Fibroblast of villous mesenchyme (primary cell): ENCODE measurements at places on chromosomes 2 and 18.

- no peak for DNase-seq
Measured at GRCh38 chr18:36658611-36659010, 170.2 kb downstream of the TPGS2 start.

DNA sequence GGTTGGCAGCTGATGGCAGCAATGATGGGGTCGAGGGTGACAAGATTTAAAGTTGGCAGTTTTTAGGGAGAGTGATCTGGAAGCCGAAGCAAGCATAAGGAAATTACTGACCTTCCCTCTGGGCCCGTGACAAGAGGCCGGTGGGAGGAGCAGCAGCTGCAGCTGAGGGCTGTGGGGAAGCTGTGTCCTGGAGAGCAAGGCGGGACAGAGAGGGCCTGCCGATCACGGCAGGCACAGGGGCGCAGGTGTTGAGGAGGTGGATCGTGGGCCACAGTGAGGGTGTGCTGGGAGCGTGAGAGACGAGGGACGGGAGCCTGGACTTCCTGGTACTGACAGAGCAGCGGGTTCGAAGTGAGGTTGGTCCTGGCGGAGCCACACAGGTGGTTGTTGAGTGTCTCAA lies 31.0 kb downstream of the TRAF3IP1 start:
- no peak for DNase-seq

DNA sequence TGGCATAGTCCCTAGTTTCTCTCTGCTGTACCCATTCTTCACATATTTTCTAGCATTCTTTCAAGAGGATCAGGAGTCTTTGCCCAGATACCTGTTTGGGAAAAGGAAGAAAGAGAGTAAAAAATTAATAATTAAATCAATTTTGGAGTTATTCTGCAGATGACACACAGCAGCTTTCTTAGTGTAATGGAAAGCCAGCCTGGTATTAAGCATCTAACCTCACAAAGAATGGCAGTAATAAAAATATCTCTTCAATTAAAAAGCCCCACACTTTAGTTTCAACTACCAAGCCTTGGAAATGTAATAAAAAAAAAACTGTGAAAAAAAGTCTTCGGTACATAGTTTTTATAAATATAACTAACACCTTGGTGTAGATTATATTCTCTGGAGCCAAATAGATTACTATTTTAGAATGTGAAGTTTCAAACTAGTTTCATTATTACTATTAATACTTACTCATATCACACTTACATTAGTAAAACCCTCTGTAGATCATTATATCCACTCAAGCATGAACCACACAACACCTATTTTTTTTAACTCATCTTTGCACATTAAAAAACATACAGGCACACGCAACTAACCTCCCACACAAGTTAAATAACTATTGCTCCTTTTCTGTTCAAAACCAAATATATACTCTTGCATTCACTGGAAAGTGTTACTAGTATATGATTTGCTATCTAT lies 90.9 kb downstream of the GPD2 start:
- DNase-seq: no peak

DNA sequence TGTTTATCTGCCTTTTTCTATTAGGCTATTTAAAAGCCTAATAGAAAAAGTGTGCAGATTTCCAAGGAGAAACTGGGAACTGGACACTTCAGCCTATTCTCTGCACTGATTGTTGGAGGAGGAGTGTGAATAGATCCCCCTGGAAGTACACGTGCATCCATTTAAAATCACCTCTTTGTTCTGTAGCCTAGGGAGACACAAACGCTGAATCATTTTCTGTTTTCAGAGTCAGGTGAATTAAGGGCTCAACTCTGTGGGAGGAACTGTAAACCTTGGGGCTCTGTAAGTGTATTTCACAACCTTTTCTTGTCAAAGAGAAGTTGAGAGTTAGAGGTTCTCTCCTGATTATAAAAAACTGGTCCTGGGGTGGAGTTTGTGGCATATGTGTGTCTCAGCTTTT lies 159.7 kb downstream of the SPAG16 start:
- no peak for DNase-seq

GRCh38 chr18:78113136-78113939 lies 863.7 kb downstream of the GALR1 start:
- no peak for DNase-seq

- peak; percentile 3 for DNase-seq
Measured at GRCh38 chr18:44119607-44120006, 561.1 kb upstream of the SETBP1 start.

- peak; percentile 38 for DNase-seq
Measured at GRCh38 chr2:225270861-225271260, 128.6 kb upstream of the NYAP2 start.

DNA sequence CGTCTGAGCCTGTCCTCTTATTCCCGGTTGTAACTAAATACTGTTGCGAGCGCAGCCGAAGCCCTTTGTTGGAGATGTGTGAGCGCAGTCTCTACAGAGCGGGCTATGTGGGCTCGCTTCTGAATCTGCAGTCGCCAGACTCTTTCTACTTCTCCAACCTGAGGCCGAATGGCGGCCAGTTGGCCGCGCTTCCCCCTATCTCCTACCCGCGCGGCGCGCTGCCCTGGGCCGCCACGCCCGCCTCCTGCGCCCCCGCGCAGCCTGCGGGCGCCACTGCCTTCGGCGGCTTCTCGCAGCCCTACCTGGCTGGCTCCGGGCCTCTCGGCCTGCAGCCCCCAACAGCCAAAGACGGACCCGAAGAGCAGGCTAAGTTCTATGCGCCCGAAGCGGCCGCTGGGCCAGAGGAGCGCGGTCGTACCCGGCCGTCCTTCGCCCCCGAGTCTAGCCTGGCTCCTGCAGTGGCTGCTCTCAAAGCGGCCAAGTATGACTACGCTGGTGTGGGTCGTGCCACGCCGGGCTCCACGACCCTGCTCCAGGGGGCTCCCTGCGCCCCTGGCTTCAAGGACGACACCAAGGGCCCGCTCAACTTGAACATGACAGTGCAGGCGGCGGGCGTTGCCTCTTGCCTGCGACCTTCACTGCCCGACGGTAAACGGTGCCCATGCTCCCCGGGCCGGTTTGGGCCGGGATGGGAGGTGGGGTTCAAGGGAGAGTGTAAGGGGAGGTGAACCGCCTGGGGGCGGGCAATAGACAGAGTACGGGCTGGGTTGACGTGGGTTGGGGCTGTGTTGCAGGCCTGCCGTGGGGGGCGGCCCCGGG lies at the start of gene HOXD12:
HOXD12 (plus strand) TSS at position 68 of the 819 bp plus-strand sequence; CDS start at position 75, 7 bp downstream.
- no peak for DNase-seq

DNA sequence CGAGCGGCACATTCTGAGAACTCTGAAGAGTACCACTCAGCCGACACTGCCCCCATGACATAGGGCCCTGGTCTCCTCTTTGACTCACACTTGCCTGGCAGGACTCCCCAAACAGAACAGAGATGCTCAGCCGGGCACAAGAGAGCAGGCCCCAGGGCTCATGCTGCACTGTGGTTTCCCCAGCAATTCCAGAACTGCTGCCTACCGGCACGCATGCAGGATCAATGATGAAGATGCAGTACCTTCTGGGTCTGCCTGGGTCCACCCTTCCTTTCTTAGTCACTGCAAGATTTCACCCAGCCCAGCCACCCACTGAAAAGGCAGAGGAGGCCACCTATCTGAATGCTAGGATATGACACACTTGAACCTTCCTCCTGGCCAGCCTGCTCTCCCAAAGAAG lies 49.4 kb downstream of the BCL11A start:
- DNase-seq: no peak

DNA sequence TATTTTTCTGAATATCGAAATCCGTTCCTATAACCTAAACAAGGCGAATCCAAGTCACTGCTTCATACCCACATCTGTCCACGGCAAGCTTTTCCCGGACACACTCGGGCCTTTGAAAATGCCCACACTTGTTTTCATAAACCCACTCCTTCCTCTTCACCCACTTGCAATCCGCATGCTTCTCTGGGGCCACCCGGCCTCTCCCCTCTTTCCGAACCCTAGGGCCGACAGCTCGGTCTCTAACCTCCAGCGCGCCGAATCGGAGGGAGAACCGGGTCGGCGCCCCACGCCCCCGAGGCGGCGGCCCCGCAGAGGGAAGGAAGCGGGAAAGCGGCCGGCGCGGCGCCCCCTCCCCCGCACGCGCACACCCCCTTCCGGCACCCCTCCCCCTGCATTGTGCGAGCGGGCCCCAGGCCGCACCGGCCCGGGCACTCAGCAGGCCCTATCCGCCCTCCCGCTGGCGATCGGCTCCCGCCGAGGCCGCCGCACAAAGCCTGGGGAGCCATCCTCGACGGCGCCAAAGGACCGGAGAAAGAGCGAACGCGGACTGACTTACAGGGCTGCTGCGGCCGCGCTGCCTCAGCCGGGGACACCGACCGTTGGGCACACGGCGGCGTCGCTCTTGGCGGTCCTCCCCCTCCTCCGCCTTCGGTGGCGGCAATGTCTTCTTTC lies 467 bp downstream of the PUM2 start:
- no peak for DNase-seq

GRCh38 chr18:421247-422155 lies 79.0 kb downstream of the COLEC12 start:
- peak; percentile 29 for DNase-seq

DNA sequence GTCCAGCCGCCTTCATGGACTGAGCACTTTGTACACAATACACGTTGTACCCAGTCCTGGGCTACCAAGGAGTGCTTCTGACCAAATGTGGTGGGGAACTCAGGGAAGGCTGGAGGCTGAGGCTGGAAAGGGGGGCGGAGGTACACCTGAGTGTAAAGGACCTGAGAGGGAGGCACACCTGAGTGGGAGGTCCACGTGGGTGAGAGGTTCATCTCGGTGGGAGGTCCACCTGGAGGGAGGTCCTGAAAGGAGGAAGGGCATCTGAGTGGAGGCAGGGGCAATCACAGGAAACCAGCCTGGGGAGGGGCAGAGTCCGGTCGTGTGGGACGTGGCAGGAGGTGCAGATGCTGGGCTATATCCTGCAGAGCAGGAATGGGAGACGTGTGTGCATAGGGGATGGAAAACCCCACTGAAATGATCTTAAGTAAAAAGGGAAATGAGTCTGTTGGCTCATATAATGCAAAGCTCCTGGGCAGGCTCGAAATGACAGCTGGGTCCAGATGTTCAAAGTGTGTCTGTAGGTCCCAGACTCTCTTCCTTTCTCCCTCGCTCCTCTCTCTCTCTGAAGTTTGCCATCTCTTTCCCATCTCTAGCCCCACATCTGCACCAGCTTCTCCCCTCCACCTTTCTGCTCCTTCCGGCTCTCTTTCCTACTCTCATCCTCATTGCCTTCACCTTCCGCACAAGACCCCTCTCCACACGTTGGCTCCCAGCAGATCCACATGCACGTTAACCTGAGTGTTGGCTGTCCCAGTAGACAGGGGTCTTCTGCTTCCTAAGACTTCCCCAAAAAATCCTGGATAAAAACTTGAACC lies 137.7 kb downstream of the PXDN start:
- peak; percentile 75 for DNase-seq

DNA sequence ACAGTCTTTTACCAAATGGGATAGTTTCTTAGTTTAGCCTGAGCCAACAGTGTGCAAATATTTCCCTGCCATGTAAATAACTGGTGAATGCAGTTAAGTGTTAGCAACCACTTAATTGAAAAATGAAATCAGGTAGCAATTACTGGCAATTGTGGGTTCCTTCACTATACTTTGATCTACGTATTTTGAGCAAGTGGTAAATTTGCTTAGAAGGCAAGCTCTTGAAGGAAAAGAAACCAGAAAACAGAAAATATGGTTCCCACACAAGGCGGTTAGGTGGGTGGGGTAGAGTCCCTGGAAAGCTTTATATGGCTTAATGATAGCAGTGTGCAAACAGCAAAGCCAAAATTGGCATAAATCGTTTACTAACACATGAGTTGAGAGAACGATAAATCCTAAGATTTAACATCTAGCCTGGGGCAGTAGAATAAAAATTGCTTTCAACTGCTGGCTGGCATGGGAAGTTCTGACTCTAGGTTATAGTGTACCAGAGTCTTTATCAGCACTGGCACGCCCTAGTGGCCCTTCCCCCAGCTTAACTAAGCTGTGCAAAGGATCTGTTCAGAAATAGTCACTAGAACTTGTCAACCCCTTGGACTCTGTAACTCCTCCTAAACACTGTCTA lies 17.0 kb downstream of the SLC9A2 start:
- no peak for DNase-seq
